ENCODE measurements at places on chromosomes 3 and 15.

GRCh38 chr3:94162700-94163099 is 99.8 kb downstream of the NSUN3 start:
- DNase-seq = peak; percentile 7

- DNase-seq = no peak
These were observed 9.7 kb upstream of the BLM start for GRCh38 chr15:90707489-90707888.

DNA sequence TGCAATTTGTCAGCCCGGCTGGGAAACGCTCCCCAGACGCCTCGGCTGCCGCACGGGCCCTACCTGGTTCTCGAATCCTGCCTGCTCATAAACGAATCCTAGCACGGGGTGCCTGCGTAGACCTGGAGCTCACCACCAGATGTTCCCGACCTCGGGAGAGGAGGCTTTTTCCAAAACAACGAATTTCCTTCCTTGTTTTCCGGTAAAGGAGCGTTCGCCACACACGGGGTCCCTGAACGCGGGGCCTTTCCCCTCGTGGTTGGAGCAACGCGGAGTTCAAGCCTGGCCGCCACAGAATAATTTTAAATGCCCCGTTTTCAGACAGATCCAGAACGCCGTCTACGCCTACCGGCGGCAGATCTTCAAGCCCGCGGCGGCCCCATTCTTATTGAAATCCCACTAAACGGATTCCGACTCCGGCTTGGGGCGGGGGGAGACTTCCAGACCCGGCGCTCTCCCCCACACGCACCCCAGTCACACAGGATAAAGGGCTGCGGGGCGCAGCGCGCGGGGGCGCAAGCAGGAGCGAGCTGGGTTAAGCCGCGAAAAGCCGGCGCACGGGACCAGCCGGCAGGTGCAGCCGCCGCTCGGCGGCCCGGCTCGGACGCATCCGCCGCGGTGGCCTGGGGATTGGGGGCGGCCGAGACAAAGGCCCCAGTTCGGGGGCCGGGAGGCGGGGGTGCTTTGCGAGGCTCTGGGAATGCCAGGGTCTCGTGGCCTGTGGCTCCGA is 895 bp downstream of the GATA2 start:
- peak; percentile 58 for DNase-seq

GRCh38 chr15:100394736-100395440 is 53.1 kb upstream of the ADAMTS17 start:
- DNase-seq = no peak

DNA sequence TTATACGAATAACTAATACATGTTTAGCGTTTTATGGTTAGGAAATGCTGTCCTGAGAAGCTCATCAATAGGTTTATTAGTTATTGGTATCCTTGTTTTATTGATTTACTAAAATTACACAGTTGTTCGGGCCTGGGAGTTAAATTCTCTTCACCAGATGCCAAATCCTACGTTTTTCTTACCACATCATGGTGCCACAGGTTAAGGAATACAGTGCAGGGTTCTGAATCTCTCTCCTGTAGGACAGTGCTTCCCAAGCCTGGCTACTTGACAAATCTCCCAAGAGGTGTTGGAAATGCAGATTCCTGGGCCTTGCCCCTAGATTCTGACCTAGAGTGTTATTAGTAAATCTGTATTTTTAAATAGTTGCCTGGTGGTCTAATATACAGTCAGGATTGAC is 273.4 kb upstream of the LRRFIP2 start:
- DNase-seq = no peak

Data from mesenchymal stem cell (in vitro differentiated cells and primary cell).